Naive thymus-derived CD4-positive, alpha-beta T cell (primary cell): ENCODE measurements at places on chromosomes 11 and 22. TPM values are rescaled to one million over a fixed set of nuclear protein-coding genes. Genes with fewer than 3 reads are reported as not detected.

Gene MYOD1
- not detected for total RNA-seq

Gene HSPB2
- not detected for total RNA-seq

GRCh38 chr22:49159711-49160110 is 668.0 kb downstream of the BRD1 start:
- DNase-seq = no peak

GRCh38 chr11:36235750-36236149 is 53.5 kb downstream of the COMMD9 start:
- DNase-seq = no peak

Gene HTR3A
- not detected for total RNA-seq
